LHCN-M2 (cell line): ENCODE measurements at places on chromosomes 1 and 21. TPM values are rescaled to one million over a fixed set of nuclear protein-coding genes. Genes with fewer than 3 reads are reported as not detected.

The ANKRD34A gene
- total RNA-seq, result 2.9 and 3.1 TPM in 2 replicates

The VSIG8 gene
- total RNA-seq, result not detected in 2 replicates

The MX2 gene
- total RNA-seq, result 0.26 and 0.69 TPM in 2 replicates

The TNNT2 gene
- 62.1 and 156 TPM in 2 replicates for total RNA-seq

The DCST1 gene
- total RNA-seq, result not detected in 2 replicates

The KDF1 gene
- not detected in 2 replicates for total RNA-seq

The MROH9 gene
- total RNA-seq, result not detected in 2 replicates

The F3 gene
- total RNA-seq, result 30.2 and 56.4 TPM in 2 replicates

The RPL22 gene
- total RNA-seq, result 111 and 136 TPM in 2 replicates

The SFN gene
- total RNA-seq, result not detected in 2 replicates

The CCDC18 gene
- 31.2 and 40.5 TPM in 2 replicates for total RNA-seq
